WTC11 (cell line): ENCODE measurements at places on chromosomes 3 and 15.

DNA sequence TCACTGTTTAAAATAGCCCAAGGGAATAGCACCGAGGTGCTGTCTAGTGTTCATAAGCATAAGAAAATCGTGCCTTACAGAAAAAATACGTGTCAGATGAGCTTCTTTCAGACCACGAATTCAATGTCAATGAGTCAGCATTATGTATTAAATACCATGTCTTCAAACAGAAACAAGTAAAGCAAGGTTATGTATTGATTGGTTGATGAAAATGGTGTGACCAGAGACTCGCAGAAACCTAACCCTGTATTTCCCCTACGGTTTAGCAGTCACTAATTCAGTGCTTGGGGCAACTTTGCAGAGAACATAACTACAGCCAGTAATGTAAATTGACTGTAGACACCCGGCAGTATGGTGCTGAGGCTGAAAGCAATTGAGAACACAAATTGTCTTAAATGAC is 307.7 kb downstream of the IL5RA start:
- no peak for DNase-seq

GRCh38 chr3:127078626-127079025 is 95.7 kb downstream of the PLXNA1 start:
- no peak for DNase-seq

DNA sequence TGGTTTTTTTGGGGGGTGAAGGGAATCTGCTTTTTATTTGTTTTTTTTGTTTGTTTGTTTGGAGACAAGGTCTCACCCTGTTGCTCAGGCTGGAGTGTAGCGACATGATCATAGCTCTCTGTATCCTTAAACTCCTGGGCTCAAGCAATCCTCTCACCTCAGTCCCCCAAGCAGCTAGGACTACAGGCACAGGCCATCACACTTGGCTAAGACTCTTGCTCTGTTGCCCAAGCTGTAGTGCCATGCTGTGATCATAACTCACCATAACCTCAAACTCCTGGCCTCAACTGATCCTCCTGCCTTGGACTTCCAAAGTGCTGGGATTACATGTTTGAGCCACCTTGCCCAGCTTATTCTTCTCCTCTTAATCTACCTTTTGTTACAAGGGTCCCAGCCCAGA is 31.8 kb downstream of the GPR176 start:
- no peak for DNase-seq

- DNase-seq, result no peak
Observed at GRCh38 chr3:72458375-72458774, 389.9 kb downstream of the SHQ1 start.

DNA sequence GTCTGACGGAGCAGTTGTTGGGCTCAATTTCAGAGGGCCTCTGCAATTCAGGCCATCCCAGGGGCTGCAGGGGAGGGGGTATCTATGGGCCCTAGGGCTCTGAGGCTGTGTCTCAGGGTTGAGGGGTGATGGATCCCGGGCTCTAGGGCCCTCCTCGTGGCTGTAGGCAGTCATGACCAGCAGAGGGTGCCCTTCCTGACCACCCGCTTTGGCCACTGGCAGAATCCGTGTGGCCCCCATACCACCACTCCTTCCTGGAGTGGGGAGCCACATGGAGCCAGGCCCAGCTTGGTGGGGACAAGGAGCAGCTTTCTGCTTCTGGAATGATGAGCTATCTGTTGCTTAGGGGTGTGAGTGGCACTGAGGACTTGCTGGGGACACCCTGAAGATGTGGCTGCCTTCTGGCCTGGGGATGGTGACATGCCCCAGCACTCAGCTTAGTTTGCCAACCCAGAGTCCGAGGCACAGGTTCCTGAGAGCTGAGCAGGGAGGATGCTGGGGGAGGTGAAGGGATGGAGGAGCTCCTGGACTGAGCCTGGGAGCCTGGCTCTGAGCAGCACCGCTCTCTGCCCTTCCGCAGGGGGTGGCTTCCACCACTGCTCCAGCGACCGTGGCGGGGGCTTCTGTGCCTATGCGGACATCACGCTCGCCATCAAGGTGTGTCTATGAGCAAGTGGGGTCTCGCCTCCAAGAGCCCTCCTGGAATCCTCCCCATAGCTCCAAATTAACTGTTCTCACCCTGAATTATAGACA is 20.2 kb downstream of the HDAC11 start:
- DNase-seq, result peak; percentile 75

DNA sequence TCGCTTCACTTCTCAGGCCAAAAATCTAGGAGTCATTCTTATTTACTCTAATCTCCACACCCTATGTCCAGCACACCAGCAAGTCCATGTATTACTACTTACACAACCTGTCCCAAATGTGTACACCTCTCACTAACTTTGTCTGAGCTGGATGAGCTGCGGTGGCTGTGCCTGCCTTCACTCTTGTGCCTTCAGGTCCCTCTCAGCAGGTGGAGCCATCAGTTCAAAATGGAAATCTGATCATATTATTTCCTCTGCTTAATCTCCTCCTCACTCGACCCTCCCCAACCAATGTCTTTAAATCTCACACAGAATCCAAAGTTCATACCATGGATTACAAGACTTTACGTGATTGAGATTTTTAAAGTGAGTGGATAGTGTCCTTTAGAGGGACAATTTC is 82.8 kb downstream of the SSR3 start:
- DNase-seq, result no peak

GRCh38 chr3:133943639-133944141 is 48.0 kb upstream of the RAB6B start:
- DNase-seq, result no peak

DNA sequence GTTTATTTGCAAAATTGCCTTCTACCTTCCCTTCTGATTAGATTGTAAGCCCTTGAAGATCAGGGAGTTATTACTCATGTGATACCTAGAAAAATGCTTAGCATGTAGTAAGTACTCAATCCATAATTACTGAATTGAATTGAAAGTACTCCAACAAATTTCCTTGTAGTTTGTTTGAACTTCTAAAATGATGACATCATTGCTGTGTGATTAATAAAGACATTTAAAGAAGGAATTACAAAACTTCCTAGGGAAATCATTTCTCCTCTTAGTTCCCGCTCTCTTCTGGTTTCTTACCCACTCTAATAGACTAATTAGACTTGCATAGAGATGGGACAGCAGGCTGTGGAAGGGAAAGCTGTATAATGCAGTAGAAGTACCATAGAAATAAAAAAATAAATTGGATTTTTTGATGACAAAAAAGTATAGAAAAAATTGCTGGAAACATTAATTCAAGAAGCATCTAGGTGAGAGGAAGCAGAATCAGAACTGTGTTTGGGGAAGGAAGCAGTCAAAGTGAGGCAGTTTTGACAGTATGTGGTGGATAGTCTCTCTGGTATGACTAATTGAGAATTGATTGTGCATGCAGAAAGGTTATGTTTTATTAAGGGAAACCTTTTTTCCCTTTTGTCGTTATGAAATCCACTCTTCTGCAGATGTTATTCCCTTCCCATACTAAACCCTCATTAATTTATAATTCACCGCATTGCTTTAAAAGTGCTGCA is 93.0 kb downstream of the ALCAM start:
- DNase-seq, result no peak

DNA sequence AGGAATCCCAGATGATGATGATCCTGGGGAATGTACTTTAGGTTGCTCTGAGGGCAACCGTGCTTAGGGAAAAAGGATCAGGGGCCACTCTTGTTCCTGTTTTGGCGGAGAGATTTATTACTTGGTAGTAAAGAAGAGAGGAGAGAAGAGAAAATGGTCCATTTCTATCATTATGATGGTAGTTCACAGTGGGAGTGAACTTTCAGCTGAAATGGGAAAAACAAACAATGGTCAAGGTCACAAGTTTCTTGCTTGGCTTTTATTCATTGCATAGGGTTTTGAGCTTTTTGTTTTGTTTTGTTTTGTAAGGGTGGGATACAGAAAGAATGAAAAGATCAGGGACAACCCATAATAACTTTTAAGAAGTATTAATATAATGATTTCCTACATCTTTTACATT is 7.7 kb upstream of the UMPS start:
- DNase-seq, result no peak

DNA sequence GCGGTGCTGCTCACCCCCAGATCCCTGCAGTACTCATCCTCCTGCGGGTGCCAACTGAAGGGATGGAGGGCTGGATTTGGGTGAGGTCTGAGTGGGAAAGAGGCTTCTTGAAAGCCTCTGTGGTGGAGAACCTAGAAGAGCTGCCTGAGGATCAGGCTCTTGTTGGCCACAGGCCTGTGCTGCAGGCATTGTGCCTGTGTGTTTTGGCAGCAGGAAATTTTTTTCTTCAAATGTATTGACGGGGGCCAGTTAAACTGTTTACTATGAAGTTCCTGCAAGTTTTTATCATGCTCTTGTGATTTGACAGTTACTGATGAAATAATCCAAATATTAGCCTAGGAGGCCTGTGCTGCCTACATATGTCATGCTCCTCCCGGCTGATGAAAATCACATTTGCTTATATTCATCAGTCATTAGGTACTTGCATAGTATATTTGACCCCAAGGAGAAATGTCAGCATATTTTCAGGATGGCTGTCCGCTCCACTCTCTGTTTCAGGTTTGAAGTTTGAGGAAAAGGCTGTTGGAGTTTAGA is 103.1 kb downstream of the THSD4 start:
- DNase-seq, result no peak

- DNase-seq, result no peak
Observed at GRCh38 chr15:43151688-43152087, 18.3 kb downstream of the TMEM62 start.

- DNase-seq, result no peak
Observed at GRCh38 chr3:122067214-122067550, 12.0 kb downstream of the CD86 start.

DNA sequence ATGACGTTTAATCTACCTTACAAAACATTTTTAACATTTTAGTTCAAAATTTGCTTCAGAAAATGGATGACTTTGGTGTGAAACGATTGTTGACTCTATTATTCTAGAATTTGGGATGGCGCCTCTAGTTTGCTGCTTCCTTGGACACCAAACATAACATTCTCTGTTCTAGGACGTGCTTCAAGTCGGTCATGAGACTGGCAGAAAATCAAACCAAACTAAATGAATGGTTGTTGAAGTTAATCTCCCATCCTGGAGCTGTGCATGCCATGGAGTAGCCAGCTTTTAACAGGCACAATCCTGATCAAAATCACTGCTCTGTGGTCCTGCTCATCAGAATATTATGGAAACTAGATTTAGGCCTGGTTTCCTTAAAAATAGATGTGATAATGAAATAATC is 9.6 kb upstream of the LRRFIP2 start:
- no peak for DNase-seq

DNA sequence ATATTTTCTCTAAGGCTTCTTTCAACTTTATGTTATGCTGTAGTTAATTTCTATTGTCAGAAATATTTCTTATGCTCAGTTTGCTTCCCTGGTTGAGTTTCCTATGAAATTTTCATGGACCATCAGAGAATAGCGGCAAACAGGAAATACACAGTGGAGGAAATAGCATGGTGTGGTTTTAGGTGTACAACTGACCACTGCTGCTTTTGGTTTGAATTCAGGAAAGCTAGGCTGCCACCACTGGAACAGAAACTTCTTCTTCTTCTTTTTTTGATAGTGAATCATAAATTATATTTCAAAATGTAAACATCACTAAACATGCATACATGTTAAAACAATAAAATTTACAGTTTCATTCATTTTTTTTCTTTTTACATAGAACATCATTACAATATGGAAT is 316.6 kb upstream of the TGFBR2 start:
- no peak for DNase-seq

DNA sequence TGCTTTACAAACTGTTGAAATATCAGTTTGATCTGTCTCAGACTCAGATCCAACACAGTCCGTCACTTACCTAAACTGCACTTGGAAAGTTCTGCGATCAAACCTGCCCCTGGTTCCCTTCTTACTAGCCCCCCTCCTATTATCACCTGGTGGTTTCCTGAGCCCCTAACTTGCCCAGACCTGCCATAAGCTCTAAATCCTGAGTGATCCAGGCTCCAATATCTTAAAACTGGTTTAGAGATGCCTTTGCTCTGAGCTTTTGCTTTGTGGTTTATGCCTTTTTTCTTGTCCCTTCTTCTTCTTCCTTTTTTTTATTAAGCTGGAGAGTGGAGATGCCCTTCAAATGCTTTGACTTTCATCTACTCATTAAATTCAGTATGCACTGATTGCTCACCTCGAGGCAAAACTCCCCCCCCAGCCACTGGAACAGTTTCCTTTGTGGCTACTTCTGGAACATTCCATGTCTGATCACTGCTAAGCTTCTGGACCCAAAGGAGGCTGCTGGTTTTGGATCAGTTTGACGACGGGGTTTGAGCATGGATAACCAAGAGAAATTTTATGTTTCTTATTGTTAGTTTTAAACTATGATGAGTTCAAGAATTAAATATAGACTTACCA is 3.5 kb upstream of the ITGB5 start:
- DNase-seq, result no peak

DNA sequence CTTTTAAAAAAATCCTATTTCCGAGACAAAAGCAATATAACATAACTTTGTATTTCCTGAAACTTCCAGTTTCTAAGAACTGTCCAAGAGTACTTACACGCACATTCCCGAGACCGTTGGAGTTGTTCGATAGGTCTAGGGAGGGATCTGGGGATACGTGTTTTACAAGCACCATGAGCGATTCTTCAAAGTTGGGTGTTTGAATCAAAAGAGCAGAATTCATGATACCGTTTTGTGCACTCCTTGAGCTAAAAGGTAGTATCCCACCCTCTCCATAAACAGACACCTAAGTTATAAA is 700 bp upstream of the EDEM1 start:
- DNase-seq, result no peak

GRCh38 chr15:73872346-73872745 is 1.0 kb upstream of the TBC1D21 start:
- no peak for DNase-seq

- DNase-seq, result no peak
Observed at GRCh38 chr3:85304360-85304964, 345.7 kb downstream of the CADM2 start.

DNA sequence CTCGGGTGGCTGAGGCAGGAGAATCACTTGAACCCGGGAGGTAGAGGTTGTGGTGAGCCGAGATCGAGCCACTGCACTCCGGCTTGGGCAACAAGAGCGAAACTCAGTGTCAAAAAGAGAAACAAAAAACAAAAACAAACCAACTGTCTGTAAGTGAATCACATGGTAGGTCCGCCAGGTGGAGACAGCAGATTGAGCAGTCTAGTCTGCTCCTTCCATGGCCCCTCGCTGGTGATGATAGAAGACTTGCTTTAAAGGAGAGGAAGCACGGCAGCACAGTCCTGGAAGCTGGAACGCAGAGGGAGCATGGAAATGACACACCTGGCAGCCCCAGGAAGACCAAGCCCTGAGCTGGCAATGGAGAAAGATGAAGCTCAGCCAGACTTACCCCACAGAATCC is 31.4 kb upstream of the MGLL start:
- peak; percentile 25 for DNase-seq

GRCh38 chr3:16048435-16049318 is 125.8 kb upstream of the GALNT15 start:
- DNase-seq, result peak; percentile 18
